Activated CD4-positive, CD25-positive, alpha-beta regulatory T cell treated with anti-CD3 and anti-CD28 coated beads, Interleukin-2, amount 50 U/mL, for 72 hours (primary cell): ENCODE measurements at places on chromosomes 11 and 22.

DNA sequence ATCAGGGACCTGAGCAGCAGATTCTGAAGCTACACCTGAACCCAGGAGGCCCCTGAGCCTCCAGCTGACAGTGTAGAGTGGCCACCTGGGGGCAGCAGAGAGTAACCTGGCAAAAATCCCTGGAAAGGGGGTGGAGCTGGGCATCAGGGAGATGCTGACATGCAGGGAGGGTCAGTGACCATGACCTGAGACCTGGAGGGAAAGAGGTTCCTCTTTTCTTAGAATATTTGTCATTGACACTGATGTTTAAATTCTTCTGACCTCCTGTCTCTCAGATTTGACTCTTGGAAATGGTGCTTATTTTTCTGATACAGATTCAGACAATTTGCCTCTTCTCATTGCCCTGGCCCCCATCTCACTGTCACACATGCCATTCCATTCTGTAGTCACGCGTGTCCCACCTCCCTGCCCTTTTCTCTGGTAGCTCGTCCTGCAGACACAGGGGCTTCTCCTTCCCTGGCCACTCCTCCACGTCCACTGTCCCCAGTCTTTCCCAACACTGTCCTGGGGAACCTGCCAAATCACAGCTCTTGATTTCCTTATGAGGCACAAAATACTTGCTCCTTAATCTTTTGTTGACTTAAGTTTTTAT, 117.2 kb upstream of the IGLL5 start:
- peak; percentile 69 for DNase-seq

GRCh38 chr11:61793829-61794204, 1.1 kb downstream of the FEN1 start:
- no peak for DNase-seq

GRCh38 chr22:41009222-41009948, 58.2 kb downstream of the RBX1 start:
- DNase-seq: no peak

DNA sequence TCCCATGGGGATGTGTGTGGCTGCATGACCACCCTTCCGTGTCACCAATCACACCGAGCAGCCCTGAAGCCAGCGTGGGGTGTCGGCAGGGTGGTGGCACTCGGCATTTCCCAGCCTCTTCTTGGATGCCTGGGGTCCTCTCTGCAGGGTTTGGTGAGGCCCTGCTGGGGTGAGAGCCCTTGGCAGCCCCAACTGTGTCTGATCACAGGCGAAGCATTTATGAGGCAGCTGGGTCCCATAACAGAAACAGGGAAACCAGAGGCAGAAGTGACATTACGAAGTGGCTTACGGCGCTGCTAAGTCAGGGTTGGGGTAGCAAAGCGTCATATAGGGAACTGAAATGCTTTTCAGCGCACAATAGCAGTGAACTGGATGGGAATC, 92.3 kb upstream of the SEPTIN5 start:
- no peak for DNase-seq

GRCh38 chr11:72743321-72744221, 8.6 kb downstream of the ARAP1 start:
- DNase-seq: no peak

GRCh38 chr22:20484948-20485683, 10.5 kb downstream of the KLHL22 start:
- DNase-seq: no peak

DNA sequence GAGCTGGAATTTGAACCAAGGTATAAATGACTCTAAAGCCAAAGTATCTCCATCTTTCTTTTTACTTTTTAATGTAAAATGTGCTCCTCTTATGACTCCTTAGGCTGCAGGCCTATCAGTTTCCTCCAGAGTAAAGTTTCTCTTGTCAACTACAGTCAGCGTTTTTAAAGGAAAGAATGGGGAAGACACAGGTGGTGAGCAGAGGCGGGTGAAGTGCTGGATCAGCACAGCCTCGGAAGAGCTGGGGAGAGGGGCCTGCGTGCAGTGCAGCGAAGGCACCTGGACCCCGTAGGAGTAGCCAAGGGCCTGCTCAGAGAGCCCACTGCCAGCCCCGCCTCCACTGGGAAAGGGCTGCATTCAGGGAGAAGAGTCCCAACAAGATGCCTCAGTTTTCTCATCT, 48.8 kb upstream of the ALX4 start:
- DNase-seq: no peak

DNA sequence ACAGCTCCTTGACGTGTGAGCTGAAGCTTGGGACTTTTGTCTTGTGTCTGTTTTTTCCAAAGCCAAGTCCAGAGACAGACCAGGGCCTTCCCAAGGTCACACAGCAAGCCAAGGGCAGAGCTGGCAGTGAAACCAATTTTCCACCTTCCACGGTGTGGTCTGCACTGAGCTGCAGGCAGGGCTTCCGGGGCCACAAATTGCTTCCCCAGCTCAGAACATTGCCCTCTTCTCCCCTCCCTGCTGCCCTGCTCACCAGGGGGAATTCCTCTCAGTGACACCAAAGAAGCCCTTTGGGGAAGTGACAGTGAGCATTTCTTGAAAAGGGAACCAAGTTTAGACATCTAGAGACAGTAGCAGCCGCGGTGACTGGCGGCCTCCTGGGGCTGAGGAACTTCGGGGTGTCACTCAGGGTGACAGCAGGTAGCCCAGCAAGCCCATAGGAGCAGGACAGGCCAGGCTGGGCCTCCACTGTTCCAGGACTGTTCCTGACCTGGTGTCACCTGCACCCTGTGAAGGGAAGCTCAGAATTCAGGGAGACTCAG, 9.2 kb downstream of the FXYD2 start:
- peak; percentile 62 for DNase-seq

DNA sequence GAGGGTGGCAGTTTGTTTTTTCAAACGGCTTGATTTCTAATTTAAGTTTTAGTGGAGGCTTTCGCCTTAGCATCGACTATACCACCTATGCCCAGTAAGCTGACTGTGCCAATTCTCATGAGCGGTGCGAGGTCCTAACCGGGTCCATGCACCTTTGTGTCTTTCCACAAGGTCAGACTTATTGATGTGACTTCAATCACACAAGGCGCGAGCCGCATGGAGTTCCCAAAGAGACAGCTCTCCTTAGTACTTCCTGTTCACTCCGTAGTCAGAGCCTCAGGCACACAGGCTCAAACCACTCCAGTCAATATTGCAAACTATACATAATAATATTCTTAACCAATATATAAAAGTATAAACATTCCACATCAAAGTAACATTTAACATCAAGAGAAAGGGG, 18.2 kb downstream of the ST14 start:
- DNase-seq: no peak

DNA sequence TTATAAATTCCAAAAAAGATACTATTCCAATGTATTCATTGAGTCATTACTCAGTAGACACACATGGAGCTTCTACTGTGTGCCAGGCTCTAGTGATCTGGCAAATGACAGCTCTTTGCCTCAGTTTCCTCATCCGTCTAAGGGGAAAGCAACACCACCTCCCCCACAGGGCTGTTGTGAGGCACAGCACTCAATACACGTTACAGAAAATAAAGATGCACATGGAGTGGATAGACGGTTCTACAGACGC, 6.5 kb upstream of the MALAT1 start:
- DNase-seq: no peak

DNA sequence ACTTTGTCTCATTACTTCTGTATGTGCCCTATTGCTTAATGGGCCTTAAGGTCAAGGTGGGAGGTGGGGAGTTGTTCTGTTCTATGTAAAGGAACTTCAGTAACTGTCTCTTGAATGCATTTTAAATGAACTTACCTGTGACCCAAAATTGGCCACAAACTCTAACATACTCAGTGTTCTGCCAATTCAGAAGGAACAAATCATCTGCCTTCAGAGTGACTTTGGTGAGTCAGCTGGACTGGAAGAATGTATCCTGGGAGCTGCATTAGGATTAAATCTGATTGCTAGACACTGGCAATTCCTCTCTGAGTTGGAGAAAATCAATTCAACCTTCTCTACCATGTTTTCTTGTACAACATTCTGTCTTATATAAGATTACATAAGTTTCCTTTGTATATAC, 1104.8 kb downstream of the DLG2 start:
- DNase-seq: no peak
